Right renal cortex interstitium (tissue), 3 donors: ENCODE measurements at places on chromosomes 2 and 18.

DNA sequence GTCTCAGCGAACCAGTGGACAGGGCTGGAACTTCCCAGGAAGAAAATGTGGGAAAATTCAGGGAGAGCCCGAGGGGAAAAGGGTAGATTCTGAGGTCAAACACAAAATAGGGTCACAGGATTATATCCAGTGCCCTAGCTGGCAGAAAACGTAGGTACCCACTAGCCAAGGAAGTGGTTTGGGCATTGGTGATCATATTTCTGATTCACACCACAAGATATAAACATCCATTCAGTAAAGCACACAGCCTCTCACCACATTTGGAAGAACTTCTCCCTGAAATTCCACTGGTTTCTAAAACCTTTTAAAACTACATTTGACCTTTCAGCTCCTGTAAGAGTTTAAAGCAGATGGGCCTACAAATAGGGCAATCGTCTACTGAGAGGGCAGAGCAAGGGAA lies 186.9 kb downstream of the TTC32 start:
- DNase-seq: no peak

- DNase-seq: no peak
Observed at GRCh38 chr2:199869653-199870052, 18.7 kb upstream of the FTCDNL1 start.

- no peak for DNase-seq
Observed at GRCh38 chr2:241925277-241925676, 55.7 kb downstream of the RTP5 start.

DNA sequence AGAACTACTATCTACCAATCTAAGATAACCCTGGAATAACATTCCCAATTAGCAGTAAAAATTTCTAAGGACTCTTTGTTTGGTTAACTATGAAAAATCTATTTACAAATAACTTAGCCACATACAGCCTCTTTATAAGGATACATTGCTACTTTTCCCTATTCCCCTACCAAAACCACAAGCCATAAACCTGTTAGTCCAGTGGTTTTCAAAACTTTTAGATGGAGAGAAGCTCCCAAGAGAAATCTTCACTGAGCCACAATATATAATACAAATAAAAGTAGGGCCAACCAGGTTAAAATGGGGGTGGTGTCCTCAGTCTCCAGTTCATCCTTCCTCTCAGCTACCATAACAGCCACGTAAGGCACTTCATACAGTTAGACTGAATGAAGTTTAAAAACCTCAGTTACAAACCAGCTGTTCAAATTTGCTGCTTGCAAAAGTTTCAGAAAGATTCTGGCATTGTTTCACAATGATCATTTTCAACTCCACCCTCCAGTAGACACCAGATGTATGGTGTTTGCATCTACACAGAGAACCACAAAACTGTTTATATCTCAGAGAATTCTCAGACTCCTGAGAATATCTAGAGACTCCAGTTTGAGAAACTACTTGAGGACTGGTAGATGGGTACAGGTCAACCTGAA lies 26.0 kb downstream of the SOS1 start:
- DNase-seq: no peak

GRCh38 chr2:100876231-100876860 lies 56.4 kb downstream of the NPAS2 start:
- no peak for DNase-seq

DNA sequence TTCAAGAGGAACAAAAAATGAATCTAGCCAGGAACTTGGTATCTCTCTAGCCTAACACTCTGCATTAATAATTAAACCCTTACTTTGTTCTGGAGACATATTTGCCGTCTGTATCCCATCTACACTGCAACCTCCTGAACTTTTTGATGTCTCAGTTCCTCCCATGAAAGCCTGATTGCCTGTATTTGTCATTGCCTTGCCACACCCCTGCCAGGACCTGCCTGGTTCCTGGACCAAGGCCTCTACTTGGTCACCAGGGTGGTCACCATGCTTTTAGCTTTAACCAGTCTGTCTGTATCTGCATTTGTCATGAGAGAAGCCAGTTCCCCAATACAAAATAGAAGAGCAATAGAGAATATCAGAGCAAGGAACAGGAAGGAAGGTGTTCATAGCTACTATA lies 58.8 kb upstream of the NOL4 start:
- DNase-seq: no peak
